Stimulated activated CD8-positive, alpha-beta memory T cell treated with anti-CD3 and anti-CD28 coated beads, Interleukin-2, amount 100 ng/mL, for 1 hour (primary cell): ENCODE measurements at places on chromosomes 2 and 18.

DNA sequence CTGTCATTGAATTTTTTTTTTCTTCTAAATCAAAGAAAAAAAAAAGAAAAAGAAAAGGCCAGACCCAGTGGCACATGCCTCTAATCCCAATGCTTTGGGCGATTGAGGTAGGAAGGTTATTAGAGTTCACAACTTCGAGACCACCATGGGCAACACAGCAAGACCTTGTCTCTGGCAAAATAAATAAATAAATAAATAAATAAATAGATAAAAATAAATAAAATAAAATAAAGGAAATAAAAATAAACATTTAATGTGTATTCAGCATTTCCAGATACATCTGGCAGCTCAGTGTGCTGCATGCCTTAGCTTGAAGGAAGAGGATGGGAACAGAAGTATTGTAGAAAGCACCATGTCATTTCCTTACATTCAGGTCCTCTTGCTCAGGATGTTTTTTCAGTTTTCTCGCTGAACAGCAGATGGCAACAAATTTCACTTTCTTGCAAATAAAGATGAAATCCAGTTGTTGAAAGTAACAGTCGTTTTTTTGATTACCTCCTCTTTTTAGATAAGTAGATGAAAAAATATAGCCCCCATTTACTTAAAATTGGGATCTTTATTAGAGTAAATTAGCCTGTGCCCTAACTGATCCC lies 25.7 kb upstream of the FAM178B start:
- DNase-seq: no peak

DNA sequence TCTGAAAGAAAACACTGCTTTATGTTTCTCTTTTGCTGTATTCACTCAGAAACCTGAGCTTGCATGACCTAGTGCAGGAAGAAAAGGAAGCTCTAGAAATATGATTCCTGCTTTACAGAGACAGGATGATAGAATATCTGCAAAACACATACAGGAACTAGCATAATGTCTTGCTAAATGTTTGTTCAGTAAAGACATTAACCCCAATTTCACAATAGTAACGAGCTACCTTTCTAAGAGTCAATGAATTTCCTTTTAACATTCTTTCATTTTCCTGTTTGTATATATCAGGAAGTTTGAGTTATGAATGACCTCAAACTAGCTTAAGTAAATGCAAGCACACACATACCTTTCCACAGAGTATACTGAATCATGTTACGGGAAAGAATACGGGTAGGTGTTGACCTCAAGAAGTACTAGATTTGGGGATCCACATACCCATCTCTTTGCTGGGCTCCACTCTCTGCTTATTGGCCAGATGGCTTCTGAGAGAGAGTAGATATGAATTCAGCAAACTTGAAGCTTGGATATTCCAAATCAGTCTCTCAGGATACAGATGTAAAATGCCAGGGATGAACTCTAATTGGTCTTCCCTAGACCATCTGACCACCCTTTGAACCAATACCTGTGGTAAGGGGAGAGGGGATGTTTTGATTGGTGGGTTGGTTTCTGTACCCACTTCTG lies 18.2 kb upstream of the ACSL3 start:
- no peak for DNase-seq

DNA sequence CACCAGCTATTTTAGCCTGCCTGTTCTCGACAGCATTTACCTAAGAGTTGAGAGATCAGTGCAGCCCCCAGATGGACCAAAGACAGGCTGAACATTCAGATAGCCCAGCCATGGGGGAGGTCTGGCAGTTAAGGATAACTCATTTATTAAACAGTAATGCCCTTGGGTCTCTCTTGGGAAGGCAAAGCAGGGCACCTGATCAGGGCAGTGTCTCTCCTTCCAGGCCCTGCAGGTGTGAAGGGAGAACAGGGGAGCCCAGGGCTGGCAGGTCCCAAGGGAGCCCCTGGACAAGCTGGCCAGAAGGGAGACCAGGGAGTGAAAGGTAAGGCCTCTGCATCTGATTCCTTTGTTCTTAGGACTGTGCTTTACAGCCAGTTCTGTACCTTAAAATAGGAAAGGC lies 49.6 kb downstream of the MARCO start:
- no peak for DNase-seq

DNA sequence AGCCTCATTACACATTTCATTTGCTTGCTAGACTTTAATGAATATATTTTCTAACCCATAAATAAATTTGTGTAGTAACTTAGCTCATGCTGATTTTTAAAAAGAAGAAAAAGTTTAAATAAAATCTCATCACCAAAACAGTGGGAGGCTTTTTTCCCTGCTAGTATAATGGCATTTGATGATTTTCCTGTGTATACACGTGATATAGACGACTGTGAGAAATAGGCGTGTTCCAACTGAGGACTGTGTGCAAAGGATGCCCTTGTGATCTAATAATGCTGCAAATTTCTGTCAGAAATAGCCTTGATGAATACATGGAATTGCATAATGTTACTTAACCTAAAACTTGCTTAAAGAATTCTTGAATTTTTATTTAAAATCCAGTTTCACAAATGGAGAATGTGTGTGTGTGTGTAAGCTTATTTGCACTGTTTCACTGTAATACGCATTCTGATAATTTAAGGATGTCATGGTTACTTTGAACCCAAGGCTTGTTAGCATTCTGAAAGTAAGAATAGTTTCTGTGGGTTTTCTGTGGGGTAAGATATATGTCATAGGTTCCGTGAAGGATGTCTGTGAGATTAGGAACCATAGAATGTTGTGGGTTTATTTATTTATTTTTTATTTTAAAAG lies 178.0 kb downstream of the DLGAP1 start:
- no peak for DNase-seq

- no peak for DNase-seq
These were observed 141.7 kb upstream of the B3GNT2 start for GRCh38 chr2:62054029-62054791.

DNA sequence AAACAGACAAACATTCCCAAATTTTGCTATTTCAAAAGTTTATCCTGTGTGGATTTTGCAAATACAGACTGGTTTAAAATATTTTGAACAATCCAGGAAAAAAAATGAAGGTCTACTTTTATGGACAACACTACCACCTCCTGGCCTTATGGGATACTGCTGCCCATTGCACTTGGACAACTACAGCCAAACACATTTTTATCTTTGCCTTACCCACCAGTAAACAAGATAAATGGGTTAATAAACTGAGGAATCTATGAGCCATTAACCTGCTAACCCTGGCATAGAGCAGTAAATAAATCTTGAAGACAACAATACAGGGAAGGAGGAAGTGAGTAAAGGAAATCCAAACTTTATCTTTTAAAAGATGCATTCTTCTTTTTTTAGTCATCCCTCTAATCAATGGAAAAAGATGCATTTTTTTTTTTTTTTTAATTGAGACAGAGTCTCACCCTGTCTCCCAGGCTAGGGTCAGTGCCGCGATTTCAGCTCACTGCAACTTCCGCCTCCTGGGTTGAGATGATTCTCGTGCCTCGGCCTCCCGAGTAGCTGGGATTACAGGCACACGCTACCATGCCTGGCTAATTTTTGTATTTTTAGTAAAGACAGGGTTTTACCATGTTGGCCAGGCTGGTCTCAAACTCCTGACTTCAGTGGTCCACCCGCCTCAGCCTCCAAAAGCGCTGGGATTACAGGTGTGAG lies 2.1 kb upstream of the SPIRE1 start:
- DNase-seq: peak; percentile 10

DNA sequence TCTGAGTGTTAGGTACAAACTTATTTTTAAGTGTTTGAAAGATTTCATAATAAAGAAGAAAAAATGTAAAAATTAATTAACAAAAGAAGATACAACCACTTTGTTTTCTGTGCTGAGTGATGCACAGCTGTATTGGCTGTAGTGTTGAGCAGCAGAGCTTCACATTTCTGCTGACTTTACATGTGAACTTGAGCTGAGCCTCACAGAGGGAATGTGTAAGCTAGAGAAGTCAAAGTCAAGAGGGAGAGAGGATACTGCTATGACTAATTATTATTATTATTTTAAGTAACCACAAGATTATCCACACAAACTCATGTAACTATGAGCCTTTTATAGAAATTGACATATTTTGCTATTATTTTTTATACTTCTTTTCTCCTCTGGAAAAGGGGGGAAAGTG lies 159.1 kb upstream of the ZSWIM2 start:
- DNase-seq: no peak
